Amniotic epithelial cell (primary cell): ENCODE measurements at places on chromosomes 11 and 22.
A peak's percentile ranks its signal among the peaks of the same experiment; 100 is the strongest.

GRCh38 chr11:70541699-70542098 is 143.4 kb downstream of the CTTN start:
- no peak for DNase-seq

- no peak for DNase-seq
Measured at GRCh38 chr11:31160504-31161422, 208.8 kb downstream of the DCDC1 start.

- peak; percentile 89 for DNase-seq
Measured at GRCh38 chr11:123473941-123474677, 44.0 kb downstream of the GRAMD1B start.

GRCh38 chr11:4072668-4073285 is 21.8 kb upstream of the RRM1 start:
- peak; percentile 69 for DNase-seq

DNA sequence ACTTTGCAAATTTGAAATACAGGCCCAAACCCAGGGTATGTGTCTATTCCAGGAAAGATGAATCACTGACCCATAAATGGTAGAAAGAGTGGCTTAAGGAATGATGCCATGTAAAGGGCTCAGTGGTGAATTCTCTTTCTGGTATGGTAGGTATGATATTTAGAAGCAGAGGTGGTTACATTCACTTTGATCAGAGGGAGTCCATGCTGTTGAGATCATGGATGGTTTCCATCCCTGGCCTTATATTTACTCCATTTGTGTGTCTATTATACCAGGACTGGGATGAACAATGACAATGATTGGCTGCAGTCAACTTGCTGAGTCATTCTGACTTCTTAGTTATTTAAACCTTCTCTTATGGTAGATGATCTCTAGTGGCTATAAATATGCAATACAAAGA is 419.8 kb upstream of the LRRC4C start:
- no peak for DNase-seq

DNA sequence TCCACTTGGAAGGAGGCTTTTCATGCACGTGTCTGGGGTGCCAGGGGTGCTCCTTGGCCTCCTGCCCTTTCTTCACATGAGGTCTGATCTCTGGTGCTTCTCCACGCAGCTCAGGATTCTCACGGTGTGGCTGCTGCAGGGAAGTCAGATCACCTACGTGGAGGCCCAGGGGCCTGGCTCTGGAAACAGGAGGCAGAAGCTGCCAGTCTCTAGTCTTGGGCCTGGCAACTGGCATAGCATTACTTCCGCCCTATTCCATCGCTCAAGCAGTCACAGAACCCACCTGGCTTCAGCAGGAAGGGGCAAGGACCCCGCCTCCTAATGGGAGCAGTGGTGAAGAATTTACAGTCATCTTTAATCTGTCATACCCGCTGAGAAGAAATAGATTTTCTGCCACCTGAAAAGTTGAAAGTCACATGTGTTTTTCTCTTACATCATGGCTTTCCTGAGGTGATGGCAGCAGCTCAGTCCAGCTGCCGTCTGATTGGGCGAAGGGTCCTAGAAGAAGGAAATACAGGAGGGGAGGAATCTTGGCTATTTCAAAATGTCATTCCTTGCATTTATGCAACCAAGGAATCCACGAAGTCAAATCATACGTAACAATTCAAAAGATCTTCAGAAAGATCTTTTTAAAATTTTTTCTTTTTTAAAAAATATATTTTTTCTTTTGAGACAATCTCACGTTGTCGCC is 50.1 kb upstream of the DKK3 start:
- DNase-seq = no peak

DNA sequence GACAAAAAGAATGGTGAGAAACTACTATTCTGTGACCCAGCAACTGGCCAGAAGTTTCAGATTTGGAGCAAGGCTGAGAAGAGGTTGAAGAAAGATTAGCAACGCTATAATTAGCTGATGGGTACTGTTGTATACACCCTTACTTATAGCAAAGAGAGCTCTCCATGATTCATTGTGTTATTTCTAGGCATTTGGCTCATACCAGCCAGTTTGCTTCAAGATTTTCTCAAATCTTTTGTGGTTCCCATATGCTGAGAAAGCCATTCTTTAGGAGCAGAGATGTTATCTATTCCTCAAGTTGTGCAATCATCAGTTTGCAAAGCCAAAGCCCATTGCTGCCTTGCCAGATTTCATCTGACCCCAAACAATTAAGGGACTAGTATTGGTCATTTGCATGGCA is 179.4 kb downstream of the ETS1 start:
- peak; percentile 88 for DNase-seq

GRCh38 chr22:19597399-19597735 is 73.2 kb upstream of the CLDN5 start:
- DNase-seq = no peak

DNA sequence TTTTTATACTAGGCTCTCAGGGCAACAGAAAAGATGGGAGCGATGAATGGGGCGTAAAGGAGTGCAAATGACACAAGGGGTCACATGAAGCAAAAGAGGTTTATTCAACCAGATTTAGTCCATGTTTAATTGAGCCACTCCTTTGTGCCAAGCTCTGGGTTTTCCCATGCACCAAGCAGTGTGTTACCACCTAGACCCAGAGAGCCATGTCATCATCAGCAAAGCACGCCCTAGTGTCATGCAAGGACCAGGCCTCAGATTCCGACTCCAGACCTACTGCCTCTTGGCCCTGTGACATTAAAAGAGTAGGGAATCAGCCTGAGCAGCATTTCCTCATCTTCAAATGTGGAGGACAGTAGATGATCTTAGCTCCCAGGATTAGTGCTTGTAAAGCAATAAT is 1.1 kb upstream of the IGLL5 start:
- DNase-seq = no peak

DNA sequence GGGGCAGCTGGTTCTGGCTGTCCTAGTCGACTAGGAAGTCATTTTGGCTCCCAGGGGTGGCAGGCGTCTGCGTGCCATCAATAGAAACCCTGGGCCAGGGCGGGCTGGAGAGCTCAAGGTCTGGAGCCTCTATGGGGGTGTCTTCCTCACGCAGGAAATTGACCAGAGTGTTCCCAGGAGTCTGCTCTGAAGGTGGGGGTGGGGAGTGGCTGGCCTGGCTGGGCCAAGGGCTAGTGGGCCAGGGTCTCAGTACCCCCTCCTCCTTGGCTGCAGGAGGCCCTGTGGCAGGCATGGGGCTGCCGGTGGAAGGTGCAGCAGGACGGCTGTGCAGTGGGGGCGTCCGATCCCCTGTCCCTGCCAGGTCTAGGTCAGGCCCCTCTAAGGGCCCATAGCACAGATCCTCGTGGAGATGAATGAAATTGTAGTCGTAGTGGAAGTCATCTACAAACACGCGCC is 64.6 kb downstream of the ARFGAP3 start:
- no peak for DNase-seq

GRCh38 chr11:119474682-119475596 is 52.0 kb upstream of the THY1 start:
- DNase-seq = peak; percentile 85

- DNase-seq = no peak
Measured at GRCh38 chr11:130781931-130782330, 134.3 kb downstream of the SNX19 start.

DNA sequence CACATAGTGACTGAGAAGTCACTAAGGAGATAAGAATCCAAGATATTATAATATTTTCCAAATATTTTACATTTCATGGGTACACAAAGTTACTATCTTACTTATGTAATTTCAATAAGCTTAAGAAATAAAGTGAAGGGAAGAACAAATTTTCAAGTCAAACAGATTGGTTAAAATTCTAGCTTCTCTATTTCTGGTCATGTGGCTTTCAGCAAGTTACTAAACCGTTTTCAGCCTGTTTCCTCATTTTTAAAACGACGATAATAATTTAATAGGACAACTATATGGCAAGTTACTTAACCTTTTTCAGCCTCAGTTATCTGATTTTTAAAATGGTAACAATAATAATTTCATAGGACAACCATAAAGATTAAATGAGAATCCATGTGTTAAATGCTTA is 15.6 kb downstream of the DCUN1D5 start:
- DNase-seq = no peak

DNA sequence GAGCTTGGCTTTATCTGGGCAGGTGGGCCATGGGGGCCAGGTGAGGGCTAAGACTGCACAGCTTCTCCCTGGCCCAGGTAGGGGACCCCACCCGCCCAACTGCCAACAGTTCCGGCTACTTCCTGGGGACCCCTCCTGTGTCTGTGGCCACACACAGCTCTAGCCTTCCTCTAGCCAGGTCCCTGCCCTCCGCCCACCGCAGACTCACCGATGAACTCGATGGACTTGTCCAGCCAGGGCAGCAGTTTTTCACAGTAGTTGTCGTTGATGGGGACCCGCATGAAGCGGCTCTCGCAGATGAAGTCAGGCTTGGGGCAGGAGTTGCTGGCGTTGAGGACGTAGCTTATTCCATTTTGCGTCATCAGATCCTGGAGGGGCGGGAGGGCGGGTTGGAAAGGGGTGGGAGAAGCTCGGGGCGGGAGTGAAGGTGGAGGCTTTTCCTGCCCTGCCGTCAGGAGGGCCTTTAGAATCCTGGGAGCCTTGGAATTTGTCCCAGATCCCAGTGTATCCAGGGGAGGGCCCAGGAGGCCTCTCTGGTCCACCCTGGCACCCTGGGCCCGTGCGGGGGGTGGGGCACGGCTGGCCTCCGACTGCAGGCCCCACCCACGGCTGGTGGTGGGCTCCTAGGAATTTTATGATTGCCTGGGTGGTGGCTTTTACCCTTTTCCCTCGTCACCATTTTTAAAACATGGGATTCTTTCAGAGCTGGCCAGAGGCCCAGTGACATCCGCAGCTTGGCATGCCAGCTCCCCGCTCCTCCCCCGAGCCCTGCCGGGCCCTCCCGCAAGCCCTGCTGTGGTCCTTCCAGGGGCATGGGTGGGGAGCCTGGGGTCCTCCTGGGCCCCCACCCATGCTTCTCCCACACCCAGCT is 13.9 kb downstream of the DUSP8 start:
- peak; percentile 57 for DNase-seq

DNA sequence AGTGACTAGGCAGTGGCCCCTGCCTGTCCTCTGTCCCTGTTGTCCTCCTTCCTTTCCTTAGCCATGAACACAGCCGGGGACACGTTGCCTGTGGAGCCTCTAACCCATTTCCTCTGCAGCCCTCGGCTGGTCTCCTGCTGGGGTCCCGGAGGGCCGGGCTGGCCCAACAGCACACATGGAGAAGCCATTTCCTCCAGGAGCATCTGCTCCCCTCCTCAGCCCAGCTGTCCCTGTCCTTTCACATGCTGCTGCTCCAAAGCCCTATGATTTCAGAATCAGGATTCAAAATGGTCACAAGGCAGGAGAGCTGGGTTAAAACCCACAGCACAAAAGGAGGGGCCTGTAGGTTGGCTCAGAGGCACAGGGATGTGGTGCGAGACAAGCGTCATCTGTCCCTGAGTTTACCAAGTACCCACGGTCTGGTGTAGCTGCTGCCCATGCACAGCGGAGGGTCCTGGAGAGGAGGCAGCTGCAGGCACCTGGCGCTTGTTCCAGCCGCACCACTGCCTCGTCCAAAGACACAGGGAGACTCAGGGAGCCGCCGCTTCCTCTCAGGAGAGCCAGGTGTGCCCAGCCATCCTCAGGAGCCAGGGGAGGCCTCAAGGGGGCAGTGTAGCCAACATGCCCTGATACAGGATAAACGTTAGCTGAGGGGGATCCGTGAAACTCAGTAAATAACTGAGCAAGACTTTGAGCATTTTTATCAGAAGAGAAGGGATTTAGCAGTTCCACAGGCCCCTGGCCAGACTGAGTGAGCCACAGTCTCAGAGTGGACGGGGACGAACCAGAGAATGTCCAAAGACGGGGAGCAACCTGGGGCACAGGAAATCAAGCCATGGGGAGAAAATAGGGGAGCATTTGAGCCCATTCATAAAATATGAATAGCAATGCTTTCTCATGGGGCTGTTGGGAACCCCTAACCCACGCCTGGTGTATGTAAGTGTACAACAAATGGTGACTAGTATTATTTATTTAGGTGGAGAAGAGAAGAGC is 3.9 kb upstream of the VSIG10L2 start:
- peak; percentile 19 for DNase-seq

- DNase-seq = no peak
Measured at GRCh38 chr22:29607426-29607825, 4.0 kb downstream of the NF2 start.

GRCh38 chr11:83092488-83093384 is 21.0 kb upstream of the RAB30 start:
- DNase-seq = peak; percentile 52

GRCh38 chr11:13101644-13102512 is 92.8 kb downstream of the RASSF10 start:
- no peak for DNase-seq

DNA sequence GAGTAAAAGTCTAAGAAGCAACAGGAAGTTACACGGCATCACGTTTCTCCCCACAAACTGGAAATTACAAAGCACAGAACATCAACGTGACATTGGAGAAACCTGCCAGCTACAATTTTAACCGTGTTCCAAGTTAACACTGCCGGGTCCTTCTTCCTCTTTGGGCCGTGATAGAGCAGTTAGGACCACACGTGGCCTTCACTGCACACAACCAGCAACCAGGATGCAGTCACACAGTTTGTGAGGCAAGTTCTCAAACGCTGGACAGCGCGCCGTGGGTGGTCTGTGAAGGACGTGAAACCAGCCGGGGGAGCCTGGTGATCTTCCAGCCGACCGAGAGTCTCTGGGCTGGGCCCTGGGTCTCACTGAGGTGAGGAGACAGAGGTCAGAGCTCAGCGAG is 14.6 kb downstream of the C11orf21 start:
- no peak for DNase-seq

DNA sequence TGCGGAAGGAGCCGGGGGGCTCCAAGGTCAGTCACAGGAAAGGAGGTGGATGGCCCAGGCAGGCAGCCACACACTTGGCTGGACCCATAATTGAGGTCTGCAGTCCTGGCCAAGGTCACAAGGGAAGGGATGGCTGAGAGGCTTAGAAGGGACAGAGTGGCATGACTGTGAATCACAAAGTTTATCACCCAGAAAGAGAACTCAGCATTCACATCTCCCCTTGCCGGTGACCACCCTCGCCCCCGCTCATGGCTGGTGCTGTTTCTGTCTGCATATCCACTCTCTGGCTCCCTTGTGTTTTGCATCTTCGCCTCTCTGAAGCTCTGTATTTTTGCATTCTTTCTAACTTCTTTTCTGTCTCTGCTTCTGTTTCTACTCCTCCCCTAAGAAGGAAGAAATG is 117.5 kb downstream of the FEZ1 start:
- no peak for DNase-seq

DNA sequence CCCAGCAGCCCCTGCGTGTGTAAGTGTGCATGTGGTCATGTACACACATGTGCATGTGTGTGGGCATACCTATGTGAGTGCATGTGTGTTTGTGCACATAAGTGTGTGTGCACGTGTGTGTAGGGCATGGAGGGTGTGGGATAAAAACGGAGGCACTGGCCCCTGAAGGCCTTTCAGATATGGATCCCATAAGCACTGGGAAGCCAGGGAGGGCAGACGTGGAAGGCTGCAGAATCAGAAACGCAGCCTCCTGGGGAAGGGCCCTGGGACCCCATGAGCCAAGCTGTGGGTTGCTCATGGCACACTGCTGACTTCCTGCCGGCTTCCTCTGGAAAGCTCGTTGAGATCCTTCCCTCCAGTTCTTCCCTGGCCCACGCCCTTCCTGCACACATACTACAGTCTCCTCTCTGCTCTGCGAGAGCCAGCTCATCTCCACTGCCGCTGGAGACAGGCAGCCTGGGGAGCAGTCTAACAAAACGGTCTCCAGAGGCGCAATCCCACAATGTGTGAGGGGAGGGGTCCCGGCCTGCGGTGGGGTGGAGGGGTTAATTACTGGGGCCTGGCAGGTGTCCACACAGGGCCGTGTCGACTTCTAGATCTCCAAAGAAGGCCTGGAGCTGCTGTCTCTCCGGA is 435.2 kb upstream of the B3GAT1 start:
- DNase-seq = no peak

- DNase-seq = no peak
Measured at GRCh38 chr11:877565-877964, 33.0 kb downstream of the CHID1 start.

GRCh38 chr11:58924230-58924629 is 15.1 kb upstream of the GLYATL1 start:
- no peak for DNase-seq
